ENCODE measurements at places on chromosomes 2 and 18.

DNA sequence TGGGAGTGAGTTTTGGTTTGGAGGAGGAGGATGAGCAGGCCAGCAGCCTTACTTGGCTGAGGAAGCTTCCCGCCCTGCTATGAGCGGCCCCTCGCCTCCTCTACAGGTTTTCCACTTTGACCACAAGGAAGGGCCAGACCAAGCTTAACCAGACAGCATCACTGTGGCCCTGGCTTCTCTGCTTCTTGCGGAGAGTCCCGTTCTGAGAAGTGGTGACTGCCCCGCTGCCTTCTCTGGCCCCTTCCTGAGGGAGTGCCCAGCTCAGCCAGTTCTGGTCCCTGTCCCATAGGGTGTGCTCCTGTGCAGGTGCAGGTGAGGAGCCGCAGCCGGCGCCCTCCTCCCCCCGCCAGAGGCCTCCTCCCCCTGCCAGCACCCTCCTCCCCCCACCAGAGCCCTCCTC is 101.0 kb downstream of the FAM210A start:
- DNase-seq = no peak

DNA sequence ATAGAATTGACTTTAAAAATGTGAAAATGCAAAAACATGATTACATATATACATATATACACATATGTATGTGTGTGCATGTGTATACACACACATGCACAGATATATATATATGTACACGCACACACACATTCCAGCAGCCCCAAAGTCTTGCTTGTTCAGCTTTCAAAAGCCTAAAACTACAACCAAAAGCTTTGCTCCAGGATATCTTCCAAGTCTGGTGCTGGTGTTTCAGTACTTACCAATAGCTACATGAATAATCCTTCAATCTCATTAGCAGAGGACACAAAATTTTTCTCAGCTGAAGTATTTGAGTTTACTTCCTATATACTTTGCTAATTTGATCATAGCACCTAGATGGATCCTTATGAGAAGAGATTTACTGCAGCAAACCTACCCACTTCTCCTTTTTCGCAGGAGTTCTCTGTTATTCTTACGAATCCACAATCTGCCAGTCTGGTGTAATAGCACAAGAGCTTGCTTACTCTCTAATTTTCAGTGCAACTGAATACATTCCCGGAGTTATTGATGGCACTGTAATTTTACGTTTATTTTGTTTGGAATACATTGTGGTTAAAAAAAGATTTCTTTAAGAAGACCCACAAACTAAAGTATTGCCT is 553.3 kb downstream of the ARHGAP15 start:
- no peak for DNase-seq

DNA sequence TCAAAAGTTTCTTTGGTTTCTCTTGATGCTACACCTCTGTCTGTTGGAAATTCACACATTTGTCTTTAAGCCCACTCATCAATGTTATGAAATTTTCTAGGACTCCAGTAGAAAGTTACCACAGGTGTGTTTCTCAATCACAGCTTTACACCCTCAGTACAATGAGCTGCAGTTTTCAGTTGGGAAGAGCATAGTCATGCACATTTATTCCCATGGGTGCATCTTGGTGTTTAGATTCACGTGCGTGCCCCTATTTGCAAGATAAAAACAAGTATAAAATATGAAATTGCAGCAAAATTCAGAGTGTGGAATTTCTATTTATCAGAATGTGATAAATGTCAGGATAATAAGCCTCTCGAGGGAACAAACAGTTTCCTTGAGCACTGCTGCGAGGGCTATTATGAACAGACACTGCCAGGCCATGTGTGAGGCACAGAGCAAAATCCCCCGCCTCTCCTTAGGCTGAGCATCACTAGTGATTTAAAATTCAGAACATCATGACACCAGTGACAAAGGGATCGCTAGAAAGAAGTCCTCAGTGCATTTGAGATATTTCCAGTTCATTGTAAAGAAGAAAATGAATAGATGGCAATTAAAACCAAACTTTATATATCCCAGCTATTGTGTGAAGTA is 512.2 kb upstream of the TCF4 start:
- no peak for DNase-seq

- no peak for DNase-seq
Measured at GRCh38 chr2:45382744-45383143, 228.3 kb downstream of the SRBD1 start.

DNA sequence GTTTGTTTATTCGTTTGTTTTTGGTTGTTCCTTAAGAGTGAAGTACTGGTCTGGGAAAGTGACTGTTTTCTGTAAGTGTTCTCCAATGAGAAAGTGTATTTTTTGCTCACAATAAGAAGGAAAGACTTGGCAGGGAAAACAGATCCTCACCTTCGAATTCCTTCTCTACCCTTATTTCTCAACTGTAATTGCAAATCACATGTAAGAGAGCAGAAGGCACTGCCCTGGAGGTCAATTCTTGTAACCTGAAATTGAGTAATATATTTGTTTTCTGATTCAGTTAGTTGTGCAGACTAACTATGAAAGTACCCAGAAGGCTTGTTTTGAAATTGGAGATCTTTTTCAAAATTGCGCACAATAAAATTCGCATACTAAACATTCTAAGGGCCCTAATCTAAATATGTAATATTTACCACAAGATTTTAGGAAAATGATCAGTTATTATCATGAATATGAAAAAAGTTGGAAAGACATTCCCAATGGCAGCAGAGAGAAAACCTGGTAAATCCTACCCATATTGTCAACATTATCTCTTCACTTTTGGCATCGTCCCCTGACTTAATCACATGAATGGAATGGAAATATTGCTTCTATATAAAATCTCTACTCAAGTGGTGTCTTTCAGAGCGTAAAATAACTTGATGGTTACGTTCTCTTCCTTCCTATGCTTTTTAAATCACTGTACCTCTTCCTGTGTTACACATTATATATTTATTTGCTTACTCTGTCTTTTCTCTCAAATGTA is 24.1 kb downstream of the TFPI start:
- DNase-seq = no peak

DNA sequence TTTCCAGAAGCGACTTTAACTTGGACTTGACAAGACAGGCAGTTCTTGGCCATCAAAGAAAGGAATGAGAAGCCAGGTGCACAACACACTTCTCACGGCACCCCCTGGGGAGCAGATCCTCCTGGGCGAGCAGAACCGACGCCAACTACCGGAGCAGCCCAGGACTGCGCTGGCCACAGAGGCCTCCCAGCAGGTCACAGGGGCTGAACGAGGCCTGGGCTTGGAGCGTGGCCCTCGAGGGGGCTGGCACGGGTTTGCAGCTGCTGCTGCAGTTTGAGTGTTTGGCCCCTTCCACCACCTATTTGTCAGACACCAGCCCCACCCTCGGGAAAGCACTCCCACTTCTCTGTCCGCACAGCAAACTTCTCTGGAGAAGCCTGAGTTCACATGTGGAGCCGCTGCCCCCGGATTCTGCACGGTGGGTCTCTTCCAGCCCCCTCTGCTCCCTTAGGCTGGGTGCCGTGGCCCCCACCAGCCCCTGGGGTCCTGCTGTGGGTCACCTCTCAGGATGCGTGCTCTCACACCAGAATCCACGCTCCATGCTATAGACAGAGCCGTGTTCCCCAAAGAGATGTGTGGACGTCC is 306.7 kb upstream of the SALL3 start:
- DNase-seq = peak; percentile 30

GRCh38 chr2:219798430-219798829 is 171.0 kb downstream of the SLC4A3 start:
- DNase-seq = no peak

GRCh38 chr2:210459880-210460279 is 16.7 kb downstream of the LANCL1 start:
- DNase-seq = no peak

GRCh38 chr18:75201282-75202270 is 7.4 kb downstream of the PTGR3 start:
- no peak for DNase-seq

GRCh38 chr2:24477229-24477628 is 13.8 kb upstream of the NCOA1 start:
- DNase-seq = no peak

GRCh38 chr2:236644502-236644911 is 74.9 kb downstream of the ACKR3 start:
- no peak for DNase-seq

DNA sequence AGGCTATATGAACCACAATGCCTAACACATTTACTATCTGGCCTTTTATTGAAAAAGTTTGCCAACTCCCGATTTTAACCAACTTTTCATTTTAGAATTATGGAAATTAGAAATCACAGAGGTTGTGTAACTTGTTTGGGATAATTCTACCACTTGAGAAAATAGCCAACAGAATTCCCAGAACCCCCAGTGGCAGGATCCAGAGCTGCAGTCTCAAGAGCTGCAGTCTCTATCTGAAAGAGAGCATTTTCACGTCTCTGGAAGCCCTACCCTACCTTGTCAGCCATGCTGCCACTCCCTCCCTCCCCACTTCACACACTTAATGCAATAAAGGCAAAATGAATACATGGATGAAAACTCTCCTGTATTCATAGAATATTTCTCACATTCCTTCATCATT is 23.4 kb upstream of the TSPYL6 start:
- no peak for DNase-seq

DNA sequence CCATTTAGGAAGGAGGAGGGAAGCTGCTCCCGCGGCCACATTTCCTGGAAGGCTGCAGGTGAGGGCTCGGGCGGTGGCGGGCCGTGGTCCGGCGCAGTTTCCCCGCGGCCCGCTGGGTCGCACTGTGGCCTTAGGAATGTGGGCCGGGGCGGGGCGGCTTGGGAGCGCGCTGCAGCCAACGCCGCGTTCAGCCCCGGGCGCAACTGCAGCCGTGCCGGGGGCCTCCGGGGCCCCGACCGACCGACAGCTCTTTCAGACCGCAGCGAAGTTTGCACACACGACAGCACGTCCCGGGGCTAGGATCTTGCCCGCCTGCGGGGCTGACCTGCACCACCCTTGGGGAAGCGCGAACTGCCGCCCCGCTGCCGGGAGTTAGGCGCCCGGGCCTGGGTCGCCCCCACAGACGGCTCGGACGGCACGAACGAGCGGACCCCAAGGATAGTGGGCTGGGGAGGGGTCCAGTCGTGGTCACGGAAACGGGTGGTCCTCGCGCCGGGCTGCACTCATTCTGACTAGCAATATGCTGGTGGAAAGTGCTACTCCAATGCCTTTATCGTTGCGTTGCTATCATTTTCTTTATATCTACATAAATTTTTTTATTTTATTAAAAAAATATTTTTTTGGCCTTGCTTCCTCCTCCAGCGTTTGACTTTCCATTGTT is 69.9 kb upstream of the DLX2 start:
- peak; percentile 76 for DNase-seq

GRCh38 chr18:55121397-55122170 is 162.3 kb upstream of the CCDC68 start:
- no peak for DNase-seq

- DNase-seq = no peak
Measured at GRCh38 chr2:52676056-52676455, 1091.5 kb upstream of the CHAC2 start.

- DNase-seq = no peak
Measured at GRCh38 chr2:69469375-69469774, 32.1 kb upstream of the NFU1 start.

DNA sequence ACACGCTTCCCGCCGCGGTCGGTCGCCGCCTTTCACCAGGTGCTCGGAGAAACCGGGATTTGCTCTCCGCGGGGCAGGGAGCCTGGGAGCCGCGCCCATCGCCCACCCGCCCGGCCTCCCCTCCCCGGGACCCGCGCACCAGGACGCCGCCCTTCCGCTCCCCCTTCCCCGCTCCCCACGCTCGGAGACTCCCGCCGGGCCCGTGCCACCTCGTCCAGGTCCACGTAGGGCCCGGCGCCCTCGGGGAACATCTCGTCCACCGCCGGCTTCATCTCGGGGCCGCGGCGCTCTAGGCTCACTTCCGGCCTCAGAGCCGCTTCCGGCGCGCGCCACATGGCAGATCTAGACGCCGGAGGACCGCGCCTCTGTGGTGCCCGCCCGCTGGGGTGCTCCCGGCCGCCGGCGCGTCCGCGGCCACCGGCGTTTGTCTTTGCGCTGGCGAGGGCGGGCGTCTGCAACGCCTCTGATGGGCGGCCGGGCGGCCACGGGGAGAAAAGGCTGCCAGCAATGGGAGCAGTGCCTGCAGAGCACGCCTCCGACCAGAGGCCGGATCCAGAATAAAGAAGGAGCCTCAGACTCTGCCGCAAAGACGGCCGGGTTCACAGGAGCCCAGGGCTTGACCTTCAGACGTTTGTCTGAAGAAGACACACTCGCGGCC is at the start of gene COPS9:
COPS9 (minus strand) TSS at position 293 of the 658 bp plus-strand sequence; CDS start at position 272, 21 bp downstream.
- DNase-seq = peak; percentile 85

DNA sequence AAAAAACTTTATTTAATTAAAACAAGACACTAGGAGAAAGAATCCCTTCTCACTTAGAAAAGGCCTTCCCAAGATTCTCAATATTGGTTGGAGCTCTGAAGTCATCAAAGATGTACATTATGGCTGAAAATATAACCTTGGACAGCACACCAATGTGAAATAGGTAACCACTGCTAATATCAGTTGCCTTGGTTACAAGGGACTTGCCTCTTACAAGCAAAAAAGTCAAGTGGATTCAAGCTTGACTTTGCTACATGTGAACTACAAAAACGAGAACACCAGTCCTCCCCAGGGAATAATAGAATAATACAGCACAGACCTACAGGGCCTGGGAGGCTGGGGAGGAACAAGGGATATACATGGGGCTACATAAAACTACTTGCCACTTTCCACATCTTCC is 46.1 kb downstream of the NABP1 start:
- DNase-seq = peak; percentile 5

DNA sequence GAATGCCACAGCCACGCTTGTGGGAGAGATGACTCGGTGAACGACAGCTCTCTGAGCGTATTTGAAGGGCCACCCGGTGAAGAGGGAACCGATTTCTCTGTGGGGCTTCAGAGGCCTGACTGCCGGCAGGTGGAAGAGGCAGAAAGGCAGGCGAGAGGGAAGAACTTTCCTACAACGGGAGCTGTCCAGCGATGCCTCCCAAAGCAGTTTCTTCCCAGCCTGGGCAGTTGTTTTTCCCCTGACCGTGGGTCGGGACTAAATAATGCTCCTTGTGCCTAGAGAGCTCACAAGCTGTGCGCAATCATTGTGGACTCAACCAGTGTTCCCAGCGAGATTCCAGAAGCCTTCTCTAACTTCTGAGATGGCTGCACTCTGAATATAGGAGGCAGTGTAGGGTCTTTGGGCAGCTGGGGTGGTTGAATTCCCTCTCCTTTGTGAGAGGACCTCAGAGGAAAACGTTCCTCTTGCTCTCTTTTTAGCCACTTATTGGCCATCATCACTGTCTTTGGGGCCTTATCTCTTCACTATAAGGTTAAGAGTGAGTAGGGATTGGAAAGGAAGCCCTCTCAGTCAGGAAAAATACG is 710 bp downstream of the SEC11C start:
- DNase-seq = peak; percentile 36

DNA sequence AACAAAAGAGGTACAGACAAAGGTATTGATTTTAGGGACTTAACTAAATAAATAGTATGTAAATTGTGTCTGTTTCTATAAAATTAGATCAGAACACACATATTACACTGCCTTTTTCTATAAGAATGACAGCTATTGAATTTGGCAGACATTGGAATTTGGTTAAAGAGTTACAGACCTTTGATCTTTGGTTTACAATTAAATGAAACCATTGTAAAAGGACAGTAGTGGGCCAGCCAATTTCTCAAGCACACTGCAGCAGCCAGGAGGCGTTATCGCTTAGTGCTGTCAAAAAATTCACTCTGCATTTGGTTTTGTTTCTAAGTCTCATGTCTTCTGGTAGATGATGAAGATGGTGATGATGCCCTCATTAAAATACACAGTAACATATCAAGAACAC is 175.9 kb downstream of the NR4A2 start:
- peak; percentile 8 for DNase-seq
